ENCODE measurements at places on chromosomes 6 and 20.

DNA sequence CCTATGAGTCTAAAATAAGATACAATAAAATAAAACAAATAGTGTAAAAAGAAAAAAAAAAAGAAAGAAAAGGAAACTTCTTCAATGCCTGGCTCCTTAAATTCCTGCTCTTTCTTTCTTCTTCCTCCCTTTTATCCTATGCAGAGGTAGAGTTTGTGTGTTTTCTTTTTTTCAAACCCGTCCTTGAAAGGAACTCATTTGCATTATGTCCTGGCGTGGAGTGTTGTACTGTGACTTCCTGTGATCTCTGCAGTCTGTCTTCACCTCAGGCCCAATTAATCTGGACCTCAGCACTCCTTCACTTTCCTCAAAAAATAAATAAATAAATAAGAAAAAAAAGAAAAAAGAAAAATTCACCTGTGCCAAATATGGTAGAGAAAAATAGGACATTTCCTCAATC, 541.9 kb upstream of the SPTLC3 start:
- DNase-seq: no peak

- DNase-seq: no peak
Measured at GRCh38 chr6:125753218-125753936, 3.9 kb downstream of the HEY2 start.

GRCh38 chr6:149373511-149373910, 26.6 kb upstream of the SUMO4 start:
- no peak for DNase-seq

- no peak for DNase-seq
Measured at GRCh38 chr6:133945158-133945557, 7.9 kb upstream of the TBPL1 start.

GRCh38 chr20:13276945-13277541, 56.0 kb downstream of the ISM1 start:
- no peak for DNase-seq

DNA sequence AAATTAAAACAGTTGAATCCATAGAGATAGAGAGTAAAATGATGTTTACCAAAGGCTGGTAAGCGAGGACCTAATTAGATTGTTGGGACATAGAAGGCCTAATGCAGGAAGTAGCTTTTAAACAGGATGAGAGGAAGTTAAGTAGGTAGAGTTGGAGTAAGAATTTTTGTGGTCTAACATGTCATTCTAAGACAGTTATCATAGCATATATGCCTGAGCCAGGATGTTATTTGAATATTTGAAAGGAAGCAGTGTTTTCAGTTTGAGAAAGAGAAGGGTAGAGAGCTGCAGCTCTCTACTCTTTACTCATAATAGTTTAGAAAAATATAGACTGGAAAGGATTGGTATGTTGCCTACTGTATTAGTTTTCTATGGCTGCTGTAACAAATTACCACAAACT, 121.6 kb downstream of the MEI4 start:
- DNase-seq: no peak

All from endothelial cell (in vitro differentiated cells).